ENCODE measurements at places on chromosomes 5 and 9.

GRCh38 chr9:99411479-99412115 lies 189.5 kb downstream of the SEC61B start:
- no peak for DNase-seq

DNA sequence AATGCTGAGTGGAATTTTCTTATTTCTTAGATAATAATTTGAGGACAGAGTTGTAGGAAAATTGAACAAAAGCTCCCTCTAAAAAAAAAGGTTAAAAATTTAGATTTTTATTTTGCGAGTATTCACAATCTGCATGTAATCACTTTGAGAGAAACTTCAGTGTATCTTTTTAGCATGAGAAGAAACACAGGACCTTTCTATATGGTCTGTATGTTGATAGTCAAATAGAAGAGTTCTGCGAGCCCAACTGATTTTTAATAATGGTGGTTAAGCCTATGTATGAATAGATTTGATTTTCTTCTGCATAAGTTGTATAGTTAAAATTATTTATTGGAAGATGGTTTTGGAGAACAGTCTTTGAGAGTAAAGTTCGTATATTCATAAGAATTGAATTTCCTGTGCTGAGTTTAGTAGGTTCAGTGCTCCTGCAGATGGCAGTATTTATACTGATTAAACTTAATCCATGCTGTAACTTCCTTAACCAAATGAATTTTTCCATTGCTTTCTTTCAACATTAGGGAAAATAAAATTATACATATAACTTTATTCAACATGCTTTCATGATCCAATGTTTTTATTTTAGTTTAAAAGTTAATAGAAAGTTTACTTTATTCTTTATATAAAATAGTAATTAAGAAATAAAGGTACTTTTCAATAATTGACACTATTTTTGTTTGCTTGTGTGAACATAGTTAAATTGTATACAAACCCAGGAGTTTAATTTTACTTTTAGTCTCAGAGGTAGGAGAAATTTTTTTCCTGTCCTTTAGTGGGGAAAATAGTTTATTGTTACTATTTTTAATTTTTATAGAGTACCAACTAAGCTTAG lies 19.6 kb downstream of the TCERG1 start:
- no peak for DNase-seq

GRCh38 chr5:56973473-56973872 lies 21.6 kb upstream of the MIER3 start:
- DNase-seq, result no peak

GRCh38 chr5:35160486-35161116 lies 69.7 kb downstream of the PRLR start:
- DNase-seq, result no peak

GRCh38 chr9:114374936-114375335 lies 12.8 kb downstream of the AKNA start:
- DNase-seq, result no peak

DNA sequence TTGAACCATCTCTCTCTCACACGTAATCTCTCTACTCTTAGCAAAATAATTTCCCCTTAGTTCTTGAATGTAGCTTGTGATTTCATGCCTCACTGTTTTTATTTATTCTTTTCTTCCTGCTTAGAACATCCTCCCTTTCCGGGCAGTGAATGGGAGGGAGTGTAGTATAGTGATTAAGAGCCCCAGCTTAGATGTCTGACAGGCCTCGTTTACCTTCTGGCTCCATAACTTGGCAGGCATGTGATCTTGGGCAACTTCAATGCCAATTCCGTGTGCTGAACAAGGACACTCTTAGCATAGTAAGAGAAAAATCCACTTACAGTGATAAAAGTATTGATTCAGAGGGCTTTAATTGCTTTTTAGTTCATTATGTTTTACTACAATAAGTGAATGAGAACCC lies 96.3 kb upstream of the TNPO1 start:
- DNase-seq, result no peak

- no peak for DNase-seq
Measured at GRCh38 chr5:171258737-171259415, 50.2 kb upstream of the TLX3 start.

GRCh38 chr5:24737163-24737562 lies 92.4 kb upstream of the CDH10 start:
- DNase-seq, result no peak

DNA sequence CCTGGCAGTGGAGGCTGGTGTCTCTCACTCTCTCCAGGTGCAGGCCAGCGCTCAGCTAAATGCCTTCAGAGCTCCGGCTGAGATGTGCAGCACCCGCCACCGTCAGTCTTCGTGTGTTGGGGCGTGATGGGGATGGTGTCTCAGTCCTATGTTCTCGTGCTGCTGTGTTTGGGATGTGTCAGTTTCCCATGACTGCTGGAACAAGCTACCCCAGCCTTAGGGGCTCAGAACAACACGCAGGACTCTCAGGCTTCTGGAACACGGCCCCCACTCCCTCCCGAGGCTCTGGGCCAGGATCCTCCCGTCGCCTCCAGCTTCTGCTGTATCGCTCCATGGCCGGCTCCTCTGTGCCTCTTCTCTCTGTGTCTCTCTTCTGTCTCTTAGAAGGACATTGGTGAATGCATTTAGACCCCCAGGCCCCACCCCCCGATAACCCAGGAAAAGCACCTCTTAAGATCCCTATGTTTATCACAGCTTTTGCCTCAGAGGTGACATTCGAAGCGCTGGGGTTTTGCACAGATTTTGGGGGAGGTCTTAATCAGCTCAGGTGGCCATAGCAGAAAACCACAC lies 9.6 kb upstream of the CEP72 start:
- DNase-seq, result no peak

- DNase-seq, result no peak
Measured at GRCh38 chr5:136048966-136049365, 20.2 kb downstream of the TGFBI start.

- DNase-seq, result no peak
Measured at GRCh38 chr9:77087506-77087905, 68.1 kb downstream of the FOXB2 start.

DNA sequence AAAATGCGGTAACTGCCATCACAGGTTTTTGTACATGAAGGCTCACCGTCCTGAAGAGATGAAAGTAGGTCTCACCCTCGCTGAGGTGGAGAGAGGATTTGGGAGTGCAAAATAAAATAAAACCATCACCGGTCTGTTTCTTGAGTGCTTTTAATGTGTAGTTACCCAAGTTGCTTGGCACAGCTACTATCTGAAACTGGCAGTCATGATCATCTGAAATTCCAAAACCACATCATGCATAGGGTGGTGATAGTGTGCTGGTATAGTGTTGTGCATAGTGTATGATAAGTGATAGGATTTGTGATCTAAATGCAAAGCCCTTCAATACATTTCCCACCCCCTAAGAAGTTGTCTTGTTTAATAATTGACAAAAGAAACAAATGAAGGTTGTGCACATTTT lies 381.3 kb downstream of the DMRT2 start:
- no peak for DNase-seq

GRCh38 chr9:14379280-14379679 lies 65.3 kb upstream of the NFIB start:
- no peak for DNase-seq

DNA sequence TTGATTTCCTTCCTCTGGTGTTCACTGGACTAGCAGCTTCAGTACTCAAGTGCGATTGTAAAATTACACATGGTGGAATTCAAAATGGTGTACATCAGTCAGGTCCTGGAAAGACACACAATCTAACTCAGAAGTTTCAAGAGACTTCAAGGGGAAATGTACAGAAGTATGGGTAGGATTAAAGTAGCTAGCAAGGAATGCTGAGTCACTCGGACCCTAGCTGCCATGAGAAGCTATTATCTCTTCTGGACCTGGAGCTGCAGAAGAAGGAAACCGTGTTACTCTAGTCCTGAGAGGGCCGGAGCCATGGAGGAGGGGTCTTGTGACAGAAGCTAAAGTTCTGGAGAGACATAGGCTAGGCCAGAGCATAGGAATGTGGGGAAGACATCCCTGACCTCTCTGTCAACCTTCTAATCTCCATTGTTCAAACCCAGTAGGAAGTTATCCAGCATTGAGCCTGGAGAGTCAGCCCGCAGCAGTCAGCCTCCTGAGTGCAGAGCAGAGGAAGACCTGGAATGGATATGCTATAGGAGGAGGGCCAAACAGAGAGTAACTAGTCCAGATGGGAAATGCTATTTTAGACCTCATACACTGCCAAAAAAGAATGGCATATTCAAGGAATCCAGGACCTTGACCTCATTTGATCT lies 84.3 kb downstream of the GHR start:
- DNase-seq, result no peak

- peak; percentile 58 for DNase-seq
Measured at GRCh38 chr5:55159763-55160492, at the start of gene GPX8. Gene GPX8, plus strand, starts transcription at chr5:55160171. Its CDS starts 22 bp downstream, at chr5:55160193.

DNA sequence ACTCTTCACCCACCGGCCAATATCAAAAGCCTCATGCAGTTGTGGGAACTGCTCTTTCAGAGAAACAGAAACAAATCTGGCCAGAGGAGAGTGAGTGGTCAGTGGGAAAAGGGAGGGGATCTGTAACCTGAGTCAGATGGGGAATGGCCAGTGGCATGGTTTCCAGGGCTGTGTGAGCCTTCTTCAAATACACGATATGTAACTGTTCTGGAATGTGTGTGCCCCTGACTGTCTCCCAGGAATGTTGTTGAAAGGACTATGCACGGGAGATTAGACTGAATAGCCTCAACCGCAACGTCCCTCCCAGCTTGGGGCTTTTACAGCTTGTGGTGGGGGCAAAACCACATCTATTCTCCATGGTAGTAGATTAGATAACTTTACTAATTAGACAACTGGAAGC lies 60.8 kb downstream of the SH3TC2 start:
- DNase-seq, result no peak

DNA sequence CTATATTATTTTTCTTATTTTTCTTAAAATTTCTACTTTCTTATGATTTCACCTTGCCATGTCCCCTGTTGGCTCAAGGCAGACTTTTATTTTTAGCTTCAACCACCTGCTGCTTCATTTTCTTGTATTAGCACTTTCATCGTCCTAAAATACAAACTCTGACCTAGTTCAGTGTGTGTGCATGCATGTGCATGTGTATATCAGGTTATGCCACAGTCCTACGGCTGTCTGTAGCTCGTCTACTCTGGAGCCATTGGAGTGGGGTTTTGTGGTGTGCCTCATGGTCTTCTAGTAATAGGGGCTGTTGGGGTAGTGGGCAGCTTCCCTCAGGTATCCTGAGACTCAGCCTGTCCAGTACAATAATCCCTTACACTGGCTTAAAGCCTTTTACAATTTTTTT lies 13.4 kb upstream of the SPINK1 start:
- no peak for DNase-seq

GRCh38 chr9:129650680-129651235 lies 8.8 kb upstream of the ASB6 start:
- DNase-seq, result no peak

DNA sequence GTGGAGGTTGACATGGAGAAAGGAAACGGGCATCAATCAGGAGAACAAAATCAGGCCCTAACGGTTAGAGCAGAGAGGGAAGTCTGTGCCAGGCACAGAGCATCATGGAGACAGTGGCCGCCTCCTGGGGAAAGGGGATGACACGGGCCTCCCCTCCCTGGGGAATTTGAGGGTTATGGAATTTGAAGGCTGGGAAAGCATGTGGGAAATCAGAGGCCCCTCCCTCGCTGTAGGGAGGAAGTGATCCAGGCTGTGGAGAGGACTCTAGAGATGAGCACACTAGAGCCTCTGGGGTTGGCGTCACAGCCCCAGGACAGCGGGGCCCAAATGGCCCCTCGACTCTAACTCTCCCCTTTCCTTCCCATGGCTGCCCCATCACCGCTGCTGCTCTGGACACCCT lies 36.7 kb downstream of the PROP1 start:
- no peak for DNase-seq

DNA sequence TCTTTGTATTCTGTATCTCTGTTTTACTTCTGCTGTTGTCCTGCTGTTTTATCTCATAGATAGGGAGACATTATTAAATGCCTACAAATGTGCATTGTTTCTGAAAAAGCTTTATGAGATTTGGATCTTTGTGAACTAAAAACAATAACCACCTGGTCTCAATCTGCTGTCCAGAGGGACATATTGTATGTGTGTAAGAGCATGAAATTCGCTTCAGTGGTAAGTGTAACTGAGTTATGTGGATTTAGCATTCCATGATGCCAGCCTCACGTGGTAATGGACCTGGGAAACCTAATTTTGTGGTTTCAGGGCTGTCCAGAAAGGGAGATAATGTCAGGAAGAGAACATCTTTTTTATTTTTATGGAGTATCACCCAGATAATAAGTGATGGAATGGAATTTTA lies 119.3 kb downstream of the GDNF start:
- DNase-seq, result no peak

DNA sequence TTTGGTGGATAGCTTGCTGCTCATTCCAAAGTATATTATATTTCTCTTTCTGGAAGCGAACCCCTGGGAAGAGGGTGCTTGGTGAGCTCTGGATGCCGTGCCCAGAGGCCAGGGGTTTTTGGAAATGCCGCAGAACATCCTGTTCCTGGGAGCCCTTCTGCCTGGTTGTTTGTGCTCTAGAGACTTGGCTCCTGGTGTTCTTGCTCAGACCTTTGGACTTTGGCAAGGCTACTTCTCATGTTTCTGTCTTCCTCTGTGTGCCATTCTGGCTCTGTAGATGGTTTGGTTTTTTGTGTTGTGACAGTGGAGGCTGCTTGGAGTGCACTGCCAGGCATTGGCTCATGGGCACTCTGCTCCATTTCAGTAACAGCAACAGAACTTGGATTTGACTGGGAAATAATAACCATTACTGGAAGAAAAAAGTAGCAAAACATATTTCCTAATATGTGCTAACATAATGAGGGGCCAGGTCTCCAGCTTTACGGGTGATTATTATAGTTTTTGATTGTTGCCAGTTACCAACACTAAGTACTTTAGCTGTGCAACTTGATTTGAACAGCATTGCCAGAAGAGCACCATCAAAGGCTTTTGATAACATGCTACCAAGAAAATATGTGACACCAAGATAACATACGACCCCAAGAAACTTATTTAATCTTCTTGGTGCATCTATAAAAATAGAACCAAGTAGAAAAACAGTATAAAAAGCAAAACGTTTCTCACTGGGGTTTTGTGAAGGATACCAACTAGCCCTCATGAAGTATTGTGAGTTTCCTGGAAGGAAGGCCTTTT lies 94.2 kb downstream of the PCSK1 start:
- DNase-seq, result no peak

- no peak for DNase-seq
Measured at GRCh38 chr9:71885467-71885866, 25.5 kb downstream of the ABHD17B start.

GRCh38 chr9:125631391-125632085 lies 75.5 kb downstream of the MAPKAP1 start:
- peak; percentile 31 for DNase-seq

DNA sequence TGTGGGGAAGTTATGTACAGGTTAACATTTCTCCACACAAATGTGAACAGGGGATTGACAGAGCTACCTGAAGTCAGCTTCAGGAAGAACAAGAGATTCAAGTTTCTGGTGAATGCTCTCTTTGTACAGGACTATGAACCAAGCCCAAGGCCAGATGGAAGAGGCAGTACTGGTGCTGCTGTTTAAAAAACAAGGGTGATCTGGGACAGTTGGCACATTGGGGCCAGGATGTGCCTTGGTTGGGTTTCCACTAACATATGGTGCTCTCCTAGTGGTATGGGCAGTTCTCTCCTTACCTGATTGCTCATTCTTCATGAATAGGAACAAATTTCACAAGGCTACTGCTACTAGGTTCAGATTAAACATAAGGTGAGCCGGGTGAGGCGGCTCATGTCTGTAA lies 40.0 kb downstream of the MTMR12 start:
- DNase-seq, result no peak

All from CD4-positive, alpha-beta T cell treated with Interleukin-15 for 4 hours (primary cell).